NCI-H226 (cell line): ENCODE measurements at places on chromosomes 1 and 21.

DNA sequence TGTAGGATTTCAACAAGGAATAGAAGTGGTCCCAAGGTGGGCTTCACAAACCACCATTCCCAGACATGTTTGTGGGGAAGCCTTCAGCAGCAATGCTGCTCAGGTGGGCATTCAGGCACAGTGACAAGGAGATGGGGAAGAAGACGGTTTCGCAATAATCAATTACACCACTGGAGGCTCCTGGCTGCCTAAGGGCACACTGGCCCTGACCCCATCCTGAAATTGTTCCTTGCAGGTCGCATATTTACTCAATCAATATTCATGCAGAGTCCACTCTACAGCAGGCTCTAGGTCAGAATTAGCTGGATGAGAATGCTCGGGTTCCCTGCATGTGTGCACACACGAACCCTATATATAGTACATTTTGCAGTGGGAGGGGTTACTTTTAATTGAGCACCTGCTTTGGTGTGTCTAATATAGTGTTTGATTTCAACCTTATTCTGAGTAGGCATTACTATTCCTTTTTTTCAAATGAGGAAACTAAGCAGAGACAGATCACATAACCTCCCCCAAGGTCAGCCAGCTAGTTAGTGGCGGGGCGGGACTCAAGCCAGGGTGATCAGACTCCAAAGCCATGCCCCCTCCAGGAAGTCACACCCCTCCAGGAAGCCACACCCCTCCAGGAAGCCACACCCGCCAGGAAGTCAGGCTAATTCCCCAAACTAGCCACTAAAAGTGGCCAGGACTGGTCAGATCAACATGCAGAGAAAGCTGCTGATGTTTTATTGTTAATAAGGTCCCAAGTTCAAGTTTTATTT is 106.5 kb downstream of the HLCS start:
- DNase-seq: peak; percentile 73

DNA sequence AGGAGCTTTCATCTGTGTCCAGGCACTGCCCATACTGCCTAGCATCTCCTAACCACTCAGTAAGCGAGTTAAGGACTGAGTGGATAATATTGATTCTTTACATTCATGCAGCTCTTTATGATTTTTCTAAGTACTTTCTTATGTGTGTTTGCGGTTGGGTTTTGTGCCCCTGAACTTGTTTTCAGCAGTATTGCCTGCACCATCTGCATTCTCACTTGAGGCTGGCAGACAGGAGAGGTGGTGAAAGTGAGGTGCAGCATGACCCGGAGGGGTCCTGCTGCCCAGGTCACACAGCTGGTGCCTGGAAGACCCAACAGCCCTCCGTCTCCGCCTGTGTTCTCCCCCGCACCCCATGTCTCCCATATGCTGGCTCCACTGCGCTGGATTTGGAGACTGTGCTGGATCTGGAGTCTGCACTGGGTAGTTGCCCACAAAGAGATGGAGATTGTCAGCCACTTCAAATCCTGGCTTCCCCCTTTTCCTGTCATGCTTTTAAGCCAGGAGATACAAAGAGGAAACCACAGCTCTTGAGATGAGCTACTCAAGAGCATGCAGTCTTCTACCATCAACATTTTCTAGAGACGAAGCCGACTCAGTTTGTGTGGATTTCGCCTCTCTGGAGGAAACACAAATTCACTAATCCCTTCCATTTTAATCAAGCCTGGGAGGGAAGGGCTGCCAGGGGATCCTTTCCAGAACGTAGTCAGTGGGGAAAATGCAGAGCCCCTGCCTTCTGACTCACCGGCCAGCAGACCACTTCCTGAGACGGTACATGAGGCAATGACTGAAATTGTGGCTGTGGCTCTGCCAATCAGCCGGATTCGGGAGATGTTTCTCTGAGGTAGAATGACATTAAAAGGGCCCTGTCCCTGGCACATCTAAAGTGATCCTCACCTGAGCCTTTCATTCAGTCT is 71.7 kb upstream of the ANGPTL1 start:
- no peak for DNase-seq

DNA sequence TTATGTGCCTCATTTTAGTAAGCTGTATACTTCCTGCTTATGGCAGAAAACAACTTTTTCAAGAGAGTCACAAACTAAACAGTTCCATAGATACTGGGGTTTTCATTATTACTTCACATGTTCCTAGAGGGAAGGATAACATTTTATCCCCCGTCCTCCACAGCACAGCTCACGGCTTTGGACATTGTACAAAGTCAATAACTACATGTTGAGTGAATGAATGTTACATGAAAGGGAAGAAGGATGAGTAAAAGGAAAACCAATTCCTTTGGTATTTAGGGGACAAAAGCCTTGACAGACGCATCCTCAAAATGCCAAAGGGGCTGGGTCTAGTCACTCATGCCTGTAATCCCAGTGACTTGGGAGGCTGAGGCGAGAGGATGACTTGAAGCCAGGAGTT is 14.8 kb downstream of the PI4KB start:
- DNase-seq: no peak

GRCh38 chr1:221715321-221716169 is 26.3 kb downstream of the DUSP10 start:
- DNase-seq: no peak

GRCh38 chr1:85623061-85623471 is 42.5 kb downstream of the CCN1 start:
- DNase-seq: peak; percentile 81

- no peak for DNase-seq
These were observed 66.6 kb downstream of the CD34 start for GRCh38 chr1:207844371-207844770.

DNA sequence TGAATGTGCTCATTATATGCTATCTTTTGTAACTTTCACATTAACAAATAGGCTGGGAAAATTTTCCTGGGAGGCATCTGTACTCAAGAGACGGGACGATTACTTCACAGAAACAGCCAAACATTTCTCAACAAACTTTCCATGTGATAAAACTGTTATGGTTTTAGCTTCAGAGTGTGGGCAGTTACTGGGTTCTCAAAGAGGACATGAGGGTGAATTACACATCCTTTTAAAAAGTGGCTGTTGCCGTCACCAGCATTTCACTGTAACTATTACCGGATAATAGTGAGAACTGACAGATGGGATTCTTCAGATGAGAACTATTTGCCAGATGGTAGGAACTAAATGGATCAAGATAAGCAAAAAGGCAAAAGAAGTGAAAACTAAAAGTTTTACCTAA is 109.1 kb downstream of the APP start:
- no peak for DNase-seq
